Heart left ventricle (tissue), 16 donors: ENCODE measurements at places on chromosomes 1 and 21. TPM values are rescaled to one million over a fixed set of nuclear protein-coding genes. Genes with fewer than 3 reads are reported as not detected.

MYOG gene
- not detected for total RNA-seq

ADORA1 gene
- total RNA-seq = 10.3 TPM

S100A7A gene
- total RNA-seq = not detected

GRIK1 gene
- total RNA-seq = not detected

PLA2G5 gene
- 43.9 TPM for total RNA-seq

RGS13 gene
- not detected for total RNA-seq

TMEM269 gene
- total RNA-seq = not detected

TFAP2E gene
- total RNA-seq = not detected

- no peak overlapping the region for H3K27ac ChIP-seq
- H3K36me3 ChIP-seq = no peaks in the 10 kb centered on the region
- DNase-seq = no peak
- no peak overlapping the region for H3K4me3 ChIP-seq
- H3K27me3 ChIP-seq = no peaks in the 10 kb centered on the region
Measured at GRCh38 chr1:66341446-66342089, 192.4 kb upstream of the SGIP1 start.

- peaks cover 64% of the 10 kb centered on the region for H3K36me3 ChIP-seq
- H3K27me3 ChIP-seq = no peaks in the 10 kb centered on the region
- no peak overlapping the region for H3K27ac ChIP-seq
- H3K4me3 ChIP-seq = no peak overlapping the region
Measured at GRCh38 chr1:183886853-183887252, 81.9 kb downstream of the RGL1 start.

GRCh38 chr1:183096351-183096750 is 73.1 kb downstream of the LAMC1 start:
- H3K36me3 ChIP-seq = no peaks in the 10 kb centered on the region
- no peak overlapping the region for H3K4me3 ChIP-seq
- H3K4me1 ChIP-seq = peaks cover 76% of the 10 kb centered on the region
- DNase-seq = no peak
- H3K27ac ChIP-seq = peak overlapping the region; percentile 34

DNA sequence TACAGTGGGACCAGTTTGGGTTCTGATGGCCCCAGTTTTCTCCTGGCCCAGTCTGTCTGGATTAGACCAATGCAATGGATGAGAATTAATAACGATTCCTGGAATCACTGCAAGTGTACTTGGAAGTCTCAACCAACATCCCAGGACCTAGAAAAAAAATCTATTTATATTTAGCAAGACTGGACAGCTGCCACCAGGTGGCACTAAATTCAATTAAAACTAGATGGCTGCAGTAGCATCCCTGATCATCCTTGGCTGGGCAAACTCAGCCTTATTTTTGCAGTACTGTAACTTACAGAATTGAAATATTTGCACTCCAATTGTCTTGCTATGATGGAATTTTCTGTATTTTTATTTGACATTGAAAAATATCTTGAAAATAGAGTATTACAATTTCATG is 165.7 kb downstream of the NCAM2 start:
- H3K27me3 ChIP-seq = no peaks in the 10 kb centered on the region
- peaks cover 5% of the 10 kb centered on the region for H3K4me1 ChIP-seq
- no peak overlapping the region for H3K4me3 ChIP-seq
- H3K36me3 ChIP-seq = no peaks in the 10 kb centered on the region

GRCh38 chr1:41681331-41682098 is 197.0 kb upstream of the EDN2 start:
- H3K27ac ChIP-seq = peak overlapping the region; percentile 71
- H3K4me3 ChIP-seq = no peak overlapping the region
- no peaks in the 10 kb centered on the region for H3K27me3 ChIP-seq
- DNase-seq = peak; percentile 67

GRCh38 chr1:99934801-99935200 is 35.0 kb upstream of the SLC35A3 start:
- H3K4me3 ChIP-seq = no peak overlapping the region
- H3K27me3 ChIP-seq = no peaks in the 10 kb centered on the region
- H3K27ac ChIP-seq = no peak overlapping the region
- H3K4me1 ChIP-seq = no peaks in the 10 kb centered on the region
- H3K36me3 ChIP-seq = no peaks in the 10 kb centered on the region
- no peak for DNase-seq

DNA sequence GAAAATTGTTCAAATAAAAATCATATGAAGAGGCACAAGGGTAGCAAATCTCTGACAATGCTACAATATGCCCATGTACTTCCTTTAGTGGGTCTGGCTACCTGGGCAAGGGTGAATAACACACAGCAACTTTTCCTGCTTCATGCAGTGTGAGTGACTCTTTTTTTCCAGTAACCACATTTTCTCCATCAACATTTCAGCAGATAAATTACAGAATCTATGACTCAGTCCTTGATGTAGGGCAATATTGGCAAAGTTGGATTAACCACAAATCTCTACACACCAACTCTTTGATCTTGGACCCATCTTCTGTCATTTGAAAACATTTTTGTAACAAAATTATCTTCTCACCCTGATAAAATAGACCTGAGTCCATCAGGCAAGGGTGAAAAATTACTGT is 31.7 kb downstream of the ERICH3 start:
- no peak overlapping the region for H3K4me3 ChIP-seq
- no peak for DNase-seq
- H3K4me1 ChIP-seq = no peaks in the 10 kb centered on the region
